ENCODE measurements at places on chromosomes 5 and 9.
A peak's percentile ranks its signal among the peaks of the same experiment; 100 is the strongest.

DNA sequence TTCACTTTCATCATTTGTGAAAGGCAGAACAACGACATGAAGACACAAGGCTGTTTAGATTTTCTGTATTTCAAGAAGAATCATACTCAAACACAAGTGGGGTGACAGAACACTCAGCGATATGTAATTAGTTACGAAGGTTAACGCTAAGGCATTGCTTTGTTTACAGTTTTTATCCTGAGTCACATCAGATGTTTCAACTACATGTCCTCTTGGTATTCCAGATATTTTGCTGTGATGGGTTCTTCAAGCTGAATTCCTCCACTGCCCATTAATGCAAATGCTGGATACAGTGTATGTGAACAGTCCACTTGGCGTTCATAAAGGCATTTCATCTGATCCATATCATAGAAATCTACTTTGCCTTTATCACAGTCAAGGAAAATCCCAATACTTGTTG lies 43.4 kb downstream of the TRIM36 start:
- no peak for DNase-seq

DNA sequence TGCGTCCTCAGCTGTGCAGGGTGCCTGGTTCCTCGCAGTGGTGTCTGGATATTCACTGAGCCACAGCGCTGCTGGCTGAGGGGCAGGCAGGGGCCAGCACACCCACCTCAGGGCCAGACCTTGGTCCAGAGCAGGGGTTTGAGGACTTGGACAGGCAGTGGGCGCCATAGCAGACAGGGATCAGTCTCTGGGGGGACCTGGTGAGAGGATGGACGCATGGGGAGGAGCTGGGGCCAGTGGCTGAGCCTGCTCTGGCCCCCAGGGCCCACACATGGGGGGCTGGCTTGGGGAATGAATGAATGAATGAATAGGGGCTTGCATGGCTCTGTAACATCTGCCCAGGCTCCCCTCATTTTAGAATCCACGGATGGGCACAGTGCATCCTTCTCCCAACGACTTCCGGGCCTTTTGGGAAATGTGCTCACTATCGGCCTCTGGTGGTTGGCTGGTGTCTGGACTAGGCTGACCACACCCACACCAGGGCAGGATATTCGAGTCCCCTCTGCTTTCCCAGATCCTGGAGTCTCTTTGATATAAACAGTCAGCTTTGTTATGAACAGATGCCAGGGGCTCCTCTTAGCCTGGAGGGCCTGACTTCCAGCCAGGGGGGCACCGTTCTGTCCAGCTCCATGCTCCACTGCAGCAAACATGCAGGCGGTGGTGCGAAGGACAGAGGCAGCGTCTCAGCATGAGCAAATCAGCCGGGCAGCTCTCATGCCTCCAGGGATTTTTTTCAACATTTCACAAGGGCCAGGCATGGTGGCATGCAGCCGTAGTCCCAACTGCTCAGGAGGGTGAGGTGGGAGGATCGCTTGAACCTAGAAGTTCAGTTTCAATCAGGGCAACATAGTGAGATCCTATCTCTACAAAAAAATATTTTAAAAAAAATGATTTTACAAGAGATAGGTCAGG lies 62.6 kb downstream of the NEK6 start:
- no peak for DNase-seq

- DNase-seq: no peak
These were observed 78.8 kb upstream of the NFIL3 start for GRCh38 chr9:91502475-91502874.

DNA sequence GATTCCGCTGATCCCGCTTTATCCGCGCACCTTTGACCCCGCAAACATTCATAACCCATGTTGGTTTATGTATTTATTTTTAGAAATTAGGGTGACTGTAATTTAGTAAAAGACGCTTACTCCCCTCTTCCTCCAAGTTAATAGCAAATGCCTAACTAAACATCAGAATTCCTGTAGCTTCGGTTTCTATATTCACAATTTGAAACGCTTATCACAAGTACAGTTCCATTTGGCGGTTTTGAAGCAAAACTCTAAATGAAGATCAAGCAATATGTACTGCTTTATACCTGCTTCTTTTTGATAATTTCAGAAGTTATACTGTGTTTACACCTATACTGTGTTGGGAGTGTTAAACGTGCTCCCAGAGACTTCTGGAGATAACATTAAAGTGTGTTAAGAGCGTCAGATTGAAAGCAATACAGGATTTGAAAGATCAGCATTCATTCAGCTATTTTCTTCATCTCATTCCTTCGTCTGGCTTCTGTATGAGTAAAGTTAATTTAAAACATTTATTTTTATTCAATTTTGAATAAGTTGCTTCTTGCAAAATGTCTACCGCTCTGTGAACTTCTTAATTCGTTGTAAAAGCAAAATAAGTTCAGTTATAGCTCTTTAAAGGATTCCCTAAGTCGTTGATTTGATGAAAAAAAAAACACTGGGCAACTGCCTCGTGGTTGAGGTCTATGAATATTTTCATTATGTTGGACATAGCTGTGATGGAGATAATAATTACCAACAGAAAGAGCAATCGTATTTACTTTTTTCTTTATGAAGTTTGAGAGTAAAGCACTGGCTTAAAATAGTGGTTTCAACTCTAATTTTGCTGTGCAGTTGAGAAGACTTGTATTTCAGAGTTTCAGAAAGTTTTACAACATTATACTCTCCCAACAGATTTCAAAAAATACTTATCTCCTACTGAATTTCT lies 2.5 kb downstream of the PRDM6 start:
- no peak for DNase-seq

- no peak for DNase-seq
These were observed 440.9 kb upstream of the EDIL3 start for GRCh38 chr5:84825606-84826005.

DNA sequence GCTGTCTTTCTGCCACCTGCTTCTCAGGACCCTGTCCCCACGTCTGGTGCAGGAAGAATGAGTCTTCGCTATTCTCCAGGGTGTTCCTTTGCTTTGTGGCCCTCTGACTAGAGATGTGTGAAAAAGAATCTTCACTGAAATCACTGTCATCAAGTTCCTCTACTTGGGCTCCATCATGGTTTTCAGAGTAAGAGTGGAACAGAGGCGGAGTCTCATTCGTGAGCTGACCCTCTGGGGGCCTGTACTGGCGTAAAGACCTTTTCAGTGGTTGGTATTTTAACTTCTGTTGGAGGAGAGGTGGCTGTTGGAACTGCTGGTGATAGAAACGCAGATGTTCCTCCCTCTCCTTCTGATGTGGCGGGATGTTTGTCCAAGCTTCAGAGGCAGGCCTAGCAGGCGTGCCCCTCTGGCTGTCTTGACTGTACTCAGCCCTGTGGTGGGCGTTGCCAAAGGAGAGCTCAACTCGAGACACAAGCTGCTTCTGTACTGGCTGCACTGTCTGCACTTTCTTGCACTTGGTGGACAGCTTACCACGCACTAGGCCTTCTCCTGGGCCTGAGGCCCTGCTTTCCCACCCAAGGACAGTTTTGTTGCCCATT lies 72.0 kb downstream of the KIF24 start:
- no peak for DNase-seq

- DNase-seq: no peak
These were observed 81.2 kb upstream of the NAA35 start for GRCh38 chr9:85859765-85860164.

- no peak for DNase-seq
These were observed 1358.4 kb downstream of the EFNA5 start for GRCh38 chr5:106312360-106312759.

GRCh38 chr5:155540000-155540595 lies 526.5 kb downstream of the KIF4B start:
- DNase-seq: peak; percentile 38

DNA sequence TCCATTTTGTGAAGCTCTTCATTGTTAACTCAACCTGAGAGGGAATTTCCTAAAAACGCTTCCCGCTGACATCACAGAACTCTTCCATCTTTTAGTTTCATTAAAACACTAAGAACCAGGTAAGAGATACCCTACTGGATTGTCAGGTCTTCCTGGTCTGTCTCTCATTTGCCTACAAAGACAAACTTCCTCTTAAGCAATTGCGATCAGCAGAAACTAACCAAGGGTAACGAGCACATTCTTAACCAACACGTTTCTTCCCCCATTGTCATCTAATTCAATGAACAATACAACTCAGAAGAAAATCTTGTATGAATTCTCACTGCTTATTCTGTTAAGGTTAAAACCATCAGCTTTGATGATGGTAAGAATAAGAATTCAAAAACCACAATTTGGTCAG lies 6.6 kb downstream of the FBXW11 start:
- no peak for DNase-seq

- no peak for DNase-seq
These were observed 15.7 kb downstream of the LVRN start for GRCh38 chr5:115977988-115978387.

DNA sequence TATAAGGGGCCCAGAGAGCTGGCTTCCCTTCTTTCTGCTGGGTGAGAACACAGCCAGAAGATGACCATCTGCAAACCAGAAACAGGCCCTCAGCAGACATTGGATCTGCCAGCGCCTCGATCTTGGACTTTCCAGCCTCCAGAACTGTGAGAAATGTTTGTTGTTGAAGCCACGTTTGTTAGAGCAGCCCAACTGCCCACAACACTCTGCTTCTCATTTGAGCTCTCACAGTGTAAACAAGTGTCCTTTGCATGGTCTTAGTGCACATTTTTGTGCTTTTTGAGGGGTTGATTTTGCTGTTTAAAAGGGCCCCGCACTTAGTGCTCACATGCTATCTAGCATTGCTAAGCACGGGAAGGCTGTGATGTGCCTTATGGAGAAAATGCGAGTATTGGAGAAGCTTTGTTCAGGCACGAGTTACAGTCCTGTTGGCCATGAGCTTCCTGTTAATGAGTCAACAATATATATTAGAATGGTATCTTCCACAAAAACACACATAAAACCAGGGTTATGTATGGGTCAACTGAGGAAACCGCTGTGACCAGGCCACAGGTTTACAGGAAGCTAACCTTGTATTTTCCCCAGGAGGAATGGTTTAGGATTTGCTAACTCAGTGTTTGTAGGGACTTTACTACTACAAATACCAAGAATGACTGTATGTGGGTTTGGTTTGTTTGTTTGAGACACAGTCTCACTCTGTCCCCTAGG lies 11.9 kb downstream of the CMBL start:
- DNase-seq: no peak

GRCh38 chr9:74035786-74036185 lies 461.3 kb upstream of the RORB start:
- DNase-seq: no peak

DNA sequence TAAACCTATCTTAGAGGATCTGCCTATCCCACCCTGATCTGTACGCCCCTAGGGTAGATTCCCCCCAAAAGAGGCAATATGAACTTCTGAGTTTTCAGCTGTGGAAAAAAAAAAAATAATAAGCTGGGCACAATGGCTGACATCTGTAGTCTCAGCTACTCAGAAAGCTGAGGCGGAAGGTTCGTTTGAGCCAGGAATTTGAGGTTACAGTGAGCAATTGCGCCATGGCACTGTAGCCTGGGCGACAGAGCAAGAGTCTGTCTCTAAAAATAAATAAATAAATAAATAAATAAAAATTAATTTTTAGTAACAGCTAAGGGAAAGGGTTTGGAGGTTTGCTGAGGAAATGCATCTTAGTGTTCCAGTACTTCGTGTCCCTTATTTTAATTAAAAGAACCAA lies 21.1 kb upstream of the SLC28A3 start:
- DNase-seq: no peak

- no peak for DNase-seq
These were observed 170.4 kb upstream of the CDH6 start for GRCh38 chr5:31023105-31023504.

Data from NCI-H187 (cell line).